ENCODE measurements at places on chromosomes 7 and 10. TPM values are rescaled to one million over a fixed set of nuclear protein-coding genes. Genes with fewer than 3 reads are reported as not detected.

The DOCK1 gene
- 0.18 TPM for total RNA-seq

The NPTX2 gene
- not detected for total RNA-seq

The KCP gene
- total RNA-seq, result 5.6 TPM

The AKR1C8 gene
- not detected for total RNA-seq

The GJD4 gene
- not detected for total RNA-seq

The ITGA8 gene
- not detected for total RNA-seq

DNA sequence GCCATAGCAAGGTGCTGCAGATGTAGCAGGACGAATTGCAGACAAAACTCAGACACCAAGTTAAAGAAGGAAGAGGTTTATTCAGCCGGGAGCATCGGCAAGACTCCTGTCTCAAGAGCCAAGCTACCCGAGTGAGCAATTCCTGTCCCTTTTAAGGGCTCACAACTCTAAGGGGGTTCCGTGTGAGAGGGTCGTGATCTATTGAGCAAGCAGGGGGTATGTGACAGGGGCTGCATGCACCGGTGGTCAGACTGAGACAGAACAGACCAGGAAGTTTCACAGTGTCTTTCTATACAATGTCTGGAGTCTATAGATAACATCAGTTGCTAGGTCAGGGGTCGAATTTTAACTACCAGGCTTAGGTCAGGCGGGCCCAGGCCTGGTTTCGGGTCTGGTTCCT lies 222.0 kb upstream of the C7orf33 start:
- no peak for DNase-seq
- H3K4me3 ChIP-seq, result no peak overlapping the region
- no peaks in the 10 kb centered on the region for H3K4me1 ChIP-seq

DNA sequence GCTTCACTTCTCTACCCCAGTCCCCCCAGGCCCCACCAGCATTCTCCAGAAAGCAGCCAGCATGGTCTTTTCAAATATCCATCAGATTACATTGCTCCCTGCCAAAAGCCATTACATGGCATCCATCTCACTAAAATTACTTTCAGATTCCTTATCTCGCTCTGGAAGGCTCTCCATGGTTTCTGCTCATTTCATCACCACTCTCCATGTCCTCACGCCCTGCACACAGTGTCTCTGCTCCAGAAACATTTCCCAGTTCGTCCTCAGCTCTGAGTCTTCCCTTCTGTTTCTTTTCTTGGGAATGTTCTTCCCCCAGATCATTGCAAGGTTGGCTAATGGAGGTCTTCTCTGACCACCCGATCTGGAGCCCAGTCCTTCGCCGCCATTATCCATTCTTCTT lies 499.1 kb downstream of the KCNMA1 start:
- no peaks in the 10 kb centered on the region for H3K4me1 ChIP-seq
- H3K4me3 ChIP-seq, result no peak overlapping the region
- no peaks in the 10 kb centered on the region for H3K27me3 ChIP-seq
- H3K27ac ChIP-seq, result no peak overlapping the region
- no peak for DNase-seq

DNA sequence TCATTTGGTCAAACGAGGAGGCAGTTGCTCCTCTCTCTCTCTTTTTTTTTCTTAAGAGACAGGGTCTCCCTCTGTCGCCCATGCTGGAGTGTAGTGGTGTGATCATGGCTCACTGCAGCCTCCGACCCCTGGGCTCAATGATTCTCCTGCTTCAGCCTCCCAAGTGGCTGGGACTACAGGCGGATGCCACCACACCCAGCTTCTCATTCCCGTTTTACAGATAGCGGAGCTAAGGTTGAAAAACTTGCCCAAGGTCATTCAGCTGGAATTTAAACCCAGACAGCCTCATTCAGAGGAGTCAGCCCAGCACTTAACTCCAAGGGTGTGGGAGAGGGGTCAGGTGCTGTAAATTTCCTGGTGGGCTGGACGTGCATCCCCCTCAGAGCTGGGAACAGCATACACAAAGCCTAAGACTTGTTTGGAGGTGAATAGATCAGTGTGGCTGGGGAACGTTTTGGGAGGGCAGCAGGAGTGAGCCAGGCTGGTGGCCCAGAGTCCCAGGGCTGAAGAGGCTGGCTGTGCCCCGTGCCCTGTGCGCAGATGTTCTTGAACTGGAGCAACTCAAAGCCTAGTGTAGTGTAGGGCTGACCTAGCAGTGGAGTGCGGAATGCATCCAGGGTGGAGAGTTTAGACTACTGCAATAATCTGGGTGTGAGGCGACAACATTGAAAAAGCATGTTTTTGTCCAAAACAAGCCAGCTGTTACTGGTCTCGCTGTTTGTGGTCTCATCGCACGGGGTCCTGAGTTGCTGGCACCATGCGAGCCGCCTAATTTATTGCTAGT lies 2.3 kb downstream of the HTRA1 start:
- no peak for DNase-seq
- no peaks in the 10 kb centered on the region for H3K36me3 ChIP-seq
- no peak overlapping the region for H3K27ac ChIP-seq
- no peaks in the 10 kb centered on the region for H3K4me1 ChIP-seq

All from GM12878 (cell line).